T-helper 17 cell (primary cell): ENCODE measurements at places on chromosomes 7 and 10.

DNA sequence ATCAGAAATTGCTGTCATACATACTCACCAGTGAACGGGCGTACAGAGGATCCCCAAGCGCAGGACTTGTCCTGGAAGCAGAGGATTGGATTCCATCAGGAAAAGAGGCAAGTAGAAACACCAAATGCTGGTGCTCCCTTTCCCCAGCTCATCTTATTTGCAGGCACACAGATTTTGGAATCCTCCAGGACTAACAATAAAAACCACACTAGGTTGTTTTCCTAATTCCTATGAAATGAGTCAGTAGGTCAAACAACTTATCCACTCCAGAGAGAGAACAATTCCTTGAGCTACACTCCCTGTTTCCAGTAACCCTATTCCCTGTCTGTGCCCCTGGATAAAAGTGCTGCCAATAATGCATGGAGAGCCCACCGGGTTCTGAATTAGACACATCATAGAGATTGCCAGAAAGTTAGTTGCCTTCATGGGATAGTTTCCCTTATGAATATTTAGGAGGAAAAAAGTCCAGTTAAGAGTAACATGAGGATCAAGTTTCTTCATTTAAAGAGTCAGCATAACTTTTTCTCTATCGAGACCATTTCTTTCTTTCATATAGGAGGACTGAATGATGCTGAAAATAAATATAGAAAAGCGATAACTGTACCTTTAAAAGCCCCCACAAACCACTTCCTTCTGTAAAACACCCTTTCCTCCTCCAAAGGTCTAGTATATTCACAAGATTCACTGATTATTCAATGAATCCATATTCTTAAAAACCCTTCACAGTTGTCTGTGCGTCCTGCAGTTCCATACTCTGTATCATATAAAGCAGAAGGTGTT, 178.3 kb upstream of the KLF14 start:
- no peak for DNase-seq

DNA sequence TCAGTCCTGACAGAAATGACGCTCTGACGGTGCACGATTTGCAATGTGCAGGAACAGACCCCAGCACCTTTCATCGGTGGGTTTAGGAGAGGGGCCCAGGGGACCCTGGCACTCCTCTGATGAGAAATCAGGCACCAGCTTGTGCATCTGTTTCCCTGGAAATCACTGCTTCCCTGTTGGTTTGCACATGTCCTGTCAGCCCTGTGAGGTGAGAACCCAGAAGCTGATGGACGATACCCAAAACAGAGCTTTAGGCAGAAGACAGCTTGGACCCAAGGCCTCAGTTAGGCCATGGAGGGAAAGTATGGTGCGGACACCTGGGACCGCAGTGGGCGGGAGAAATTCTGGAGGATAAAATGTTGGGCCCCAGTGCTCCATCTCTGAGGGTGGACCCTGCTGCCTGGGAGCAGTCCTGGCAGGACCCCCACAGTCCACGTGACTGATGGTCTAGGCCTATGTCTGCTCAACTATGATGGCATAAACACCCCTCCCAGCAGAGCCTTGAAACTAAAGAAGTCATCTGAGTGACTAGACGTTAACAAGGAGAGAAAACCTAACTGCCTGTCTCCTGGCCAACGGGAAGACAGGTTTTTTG, 242.8 kb downstream of the PTPRN2 start:
- no peak for DNase-seq

DNA sequence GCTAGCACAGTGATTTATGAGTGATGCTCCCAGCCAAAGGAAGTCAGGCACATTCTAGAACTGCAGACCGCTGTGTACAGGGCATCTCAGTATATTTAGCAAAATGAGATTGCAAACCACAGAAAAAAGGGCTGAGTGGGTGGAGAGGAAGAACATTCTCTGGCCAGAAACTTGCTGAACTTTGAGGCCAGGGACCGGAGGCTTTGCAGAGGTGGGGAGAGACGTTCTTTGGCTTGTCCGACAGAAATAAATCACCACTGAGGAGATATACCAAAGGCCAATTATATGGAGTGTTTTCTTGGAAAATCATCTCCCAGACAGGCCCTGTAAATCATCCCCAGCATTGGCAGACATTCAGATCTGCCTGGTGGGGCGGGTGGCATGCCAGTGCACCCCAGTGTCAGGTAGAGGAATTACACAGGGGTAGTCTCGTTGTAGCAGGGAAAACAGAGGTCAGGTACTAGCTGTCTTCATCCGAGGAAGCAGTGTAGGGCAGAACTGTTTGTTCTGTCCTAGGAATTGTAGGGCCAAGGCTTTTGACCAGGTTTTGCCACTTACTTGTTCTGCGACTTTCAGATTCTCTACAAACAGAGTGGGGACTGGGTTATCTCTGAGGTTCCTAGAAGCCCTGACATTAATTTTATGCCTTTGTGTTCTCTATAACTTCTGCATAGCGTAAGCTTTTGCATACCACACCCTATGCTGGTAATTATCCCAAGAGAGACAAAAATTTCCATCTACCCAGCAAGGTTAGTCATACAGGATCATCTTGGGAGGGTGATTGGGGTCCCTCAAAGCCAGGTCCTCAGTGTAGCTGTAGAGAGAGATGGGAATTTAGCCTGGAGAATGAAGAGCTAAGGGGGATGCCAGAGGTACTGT, 655.6 kb downstream of the LRMDA start:
- DNase-seq: no peak

DNA sequence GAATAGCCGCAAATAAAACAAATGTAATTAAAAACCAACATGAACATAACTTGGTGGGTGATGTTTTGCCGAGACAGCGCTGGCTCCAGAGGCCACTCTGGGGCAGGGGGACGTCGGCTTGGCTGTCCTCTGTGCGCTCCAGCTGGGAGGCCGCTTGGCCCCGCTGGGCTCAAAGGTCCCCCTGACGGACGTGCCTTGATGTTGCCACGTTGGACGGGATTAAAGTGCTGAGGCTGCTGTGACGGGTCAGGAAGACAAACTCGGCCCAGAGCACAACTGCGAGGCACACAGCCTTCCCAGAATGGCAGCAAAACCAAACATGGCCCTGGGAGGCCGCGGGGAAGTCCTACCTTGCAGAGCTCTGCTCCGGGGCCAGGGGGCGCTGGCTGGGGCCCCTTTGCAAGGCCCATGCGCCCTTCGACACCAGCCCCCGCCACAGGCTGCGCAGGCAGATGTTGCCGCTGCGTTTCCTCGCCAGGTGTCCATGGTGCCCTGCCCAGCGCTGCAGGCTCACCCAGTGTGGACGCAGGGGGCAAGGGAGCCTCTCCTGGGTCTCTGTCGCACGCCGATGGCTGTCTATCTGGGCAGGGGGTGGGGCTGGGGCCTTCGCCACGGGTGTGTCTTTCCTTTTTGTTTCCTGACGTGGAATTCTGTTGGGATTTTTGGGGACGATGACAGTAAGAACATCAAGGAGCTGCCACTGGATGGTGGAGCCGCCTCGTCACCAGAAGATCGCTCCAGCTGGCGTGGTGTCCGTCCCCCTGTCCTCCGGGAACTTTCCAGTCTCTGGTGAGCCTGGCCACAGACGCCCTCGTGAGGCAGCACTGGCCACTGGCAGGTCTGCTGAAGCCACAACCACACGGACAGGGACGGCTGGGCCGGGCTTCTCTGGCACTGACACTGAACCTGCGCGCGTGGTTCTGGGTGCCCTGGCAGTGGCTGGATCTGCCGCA, 99.6 kb upstream of the DIP2C start:
- no peak for DNase-seq

DNA sequence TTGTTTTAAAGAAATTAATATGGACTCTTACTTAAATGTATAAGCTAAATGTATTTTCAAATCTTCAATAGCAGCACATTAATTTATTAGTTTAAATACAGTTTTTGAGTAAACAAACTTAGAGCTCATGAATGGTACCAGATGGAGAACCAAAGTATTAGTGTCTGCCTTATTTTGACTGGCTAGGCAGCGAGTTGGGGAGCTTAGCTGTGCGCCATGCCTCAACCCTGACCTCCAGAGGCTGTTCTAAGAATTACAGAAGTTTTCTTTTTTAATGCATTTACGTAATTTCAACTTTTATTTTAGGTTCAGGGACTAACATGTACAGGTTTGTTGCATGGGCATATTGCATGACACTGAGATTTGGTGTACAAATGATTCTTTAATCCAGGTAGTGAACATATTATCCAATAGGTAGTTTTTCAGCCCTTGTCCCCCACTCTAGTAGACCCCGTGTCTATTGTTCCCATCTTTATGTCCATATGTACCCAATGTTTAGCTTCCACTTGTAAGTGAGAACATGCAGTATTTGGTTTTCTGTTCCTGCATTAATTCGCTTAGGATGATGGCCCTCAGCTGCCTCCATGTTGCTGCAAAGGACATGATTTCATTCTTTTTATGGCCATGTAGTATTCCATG, 166.8 kb downstream of the IQUB start:
- DNase-seq: no peak

DNA sequence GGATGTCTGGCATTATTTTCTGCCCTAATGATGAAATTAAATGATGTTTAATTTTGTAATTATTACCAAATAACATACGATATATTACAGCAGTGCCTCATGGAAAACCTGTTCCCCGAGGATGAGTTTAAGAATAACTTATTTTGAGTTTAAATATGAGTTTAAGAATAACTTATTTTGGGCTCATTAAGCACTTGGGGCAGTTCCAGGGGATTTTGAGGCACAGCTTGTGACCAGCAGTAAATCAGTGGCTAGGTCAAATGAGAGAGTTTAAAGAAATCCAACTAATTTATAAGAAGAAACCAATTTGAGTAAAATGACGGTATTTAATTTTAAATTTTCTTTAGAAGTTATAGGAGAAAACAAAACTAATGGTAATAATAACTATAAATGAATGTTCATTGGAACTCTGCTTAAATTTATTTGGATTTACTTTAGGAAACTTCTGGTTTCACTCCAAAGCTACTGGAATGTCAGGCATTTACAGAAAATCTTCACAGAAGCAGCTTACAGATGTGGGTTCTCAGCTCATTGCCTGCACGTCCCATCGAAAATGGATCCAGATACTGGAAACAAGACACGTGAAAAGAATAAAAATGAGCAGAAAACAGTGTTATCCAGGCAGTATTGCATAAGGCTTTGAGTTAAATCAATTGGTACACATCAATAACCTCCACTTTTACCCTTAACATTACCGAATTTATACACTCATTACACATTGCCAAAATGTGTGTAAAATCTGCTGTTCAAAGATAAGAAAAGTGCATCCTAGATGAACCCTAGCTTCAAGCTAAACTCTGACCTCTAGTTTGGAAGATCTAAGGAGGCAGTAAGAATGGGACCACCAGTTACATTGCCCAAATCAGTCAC, 784.5 kb upstream of the IGFBP3 start:
- no peak for DNase-seq

- no peak for DNase-seq
Observed at GRCh38 chr10:86219271-86219670, 147.3 kb downstream of the GRID1 start.

DNA sequence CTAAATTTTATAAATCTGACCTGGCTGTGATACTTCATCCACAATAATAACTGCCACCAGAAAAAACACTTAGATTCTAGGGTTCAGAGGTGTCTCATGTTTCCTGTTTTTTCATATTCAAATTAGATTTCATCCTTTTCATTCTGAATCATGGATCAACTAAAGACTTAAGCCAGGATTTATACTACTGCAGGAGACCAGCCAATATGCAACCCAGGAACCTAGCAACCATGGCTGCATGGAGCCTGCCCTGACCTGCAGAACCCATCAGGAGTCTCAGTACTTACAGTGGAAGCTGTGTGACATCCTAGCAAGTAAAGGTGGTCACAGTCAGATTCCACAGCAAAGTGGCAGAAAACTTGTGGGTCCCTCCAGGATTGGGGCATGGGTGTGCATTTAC, 40.5 kb upstream of the RNF148 start:
- no peak for DNase-seq

- no peak for DNase-seq
Observed at GRCh38 chr7:153004341-153004740, 244.8 kb downstream of the ACTR3B start.

GRCh38 chr7:43747328-43748105, 11.0 kb upstream of the BLVRA start:
- DNase-seq: no peak

- DNase-seq: no peak
Observed at GRCh38 chr7:133433165-133433812, 180.4 kb downstream of the EXOC4 start.

- no peak for DNase-seq
Observed at GRCh38 chr10:108631332-108631731, 1292.0 kb downstream of the XPNPEP1 start.

GRCh38 chr10:122140941-122141623, 130.0 kb upstream of the BTBD16 start:
- DNase-seq: no peak

- DNase-seq: no peak
Observed at GRCh38 chr7:43915907-43916306, 9.5 kb upstream of the URGCP start.

DNA sequence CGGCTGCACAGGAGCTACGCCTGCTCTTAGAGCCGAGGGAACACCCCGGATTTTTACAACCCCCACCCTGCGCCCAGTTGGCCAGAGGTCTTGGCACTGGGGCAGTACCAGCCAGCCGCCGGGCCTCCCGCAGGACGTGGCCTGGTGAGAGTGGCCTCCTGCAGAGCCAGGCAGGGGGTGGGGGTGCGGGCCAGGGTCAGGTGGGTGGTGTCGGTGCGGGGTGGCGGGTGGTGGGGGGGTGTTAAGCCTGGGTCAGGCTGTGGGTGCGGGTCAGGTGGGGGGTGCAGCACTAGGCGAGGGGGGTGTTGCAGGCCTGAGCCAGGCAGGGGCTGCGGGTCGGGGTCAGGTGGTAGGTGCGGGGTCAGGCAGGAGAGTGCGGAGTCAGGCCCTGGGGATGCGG, 647 bp downstream of the ECHS1 start:
- no peak for DNase-seq

DNA sequence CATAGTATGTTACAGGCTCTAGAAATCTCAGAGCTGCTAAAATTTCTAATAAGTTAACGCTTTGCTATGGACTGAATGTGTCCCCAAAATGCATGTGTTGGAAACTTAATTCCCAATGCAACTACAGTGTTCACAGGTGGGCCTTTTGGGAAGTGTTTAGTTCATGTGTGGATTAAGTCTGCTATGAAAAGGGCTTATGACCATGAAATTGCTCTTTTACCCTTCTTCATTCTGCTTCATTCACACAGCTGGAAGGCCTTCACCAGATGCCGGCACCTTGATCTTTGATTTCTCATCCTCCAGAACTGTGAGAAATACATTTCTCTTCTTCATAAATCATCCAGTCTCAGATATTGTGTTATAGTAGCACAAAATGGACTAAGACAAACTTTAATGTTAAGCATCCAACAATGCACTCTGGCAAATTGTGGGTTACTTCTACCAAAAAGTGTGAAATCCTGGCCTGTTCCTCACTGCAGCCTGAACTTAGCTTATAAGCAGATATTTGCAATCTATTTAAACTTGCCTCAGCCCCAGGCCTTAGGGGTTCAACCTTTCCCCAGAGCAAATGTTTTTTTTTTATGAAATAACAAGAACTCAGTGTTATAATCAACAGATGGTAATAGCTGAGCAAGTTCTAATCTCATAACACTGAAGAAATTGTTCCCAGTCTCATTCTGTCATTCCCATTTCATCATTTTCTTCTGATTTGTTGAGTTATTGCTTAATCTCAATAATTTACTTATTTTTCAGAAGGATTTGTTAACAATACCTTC, 523.6 kb downstream of the KIF20B start:
- DNase-seq: no peak
